ENCODE measurements at places on chromosomes 7 and 10.

GRCh38 chr10:112678581-112678980 lies 231.6 kb downstream of the VTI1A start:
- DNase-seq, result no peak

DNA sequence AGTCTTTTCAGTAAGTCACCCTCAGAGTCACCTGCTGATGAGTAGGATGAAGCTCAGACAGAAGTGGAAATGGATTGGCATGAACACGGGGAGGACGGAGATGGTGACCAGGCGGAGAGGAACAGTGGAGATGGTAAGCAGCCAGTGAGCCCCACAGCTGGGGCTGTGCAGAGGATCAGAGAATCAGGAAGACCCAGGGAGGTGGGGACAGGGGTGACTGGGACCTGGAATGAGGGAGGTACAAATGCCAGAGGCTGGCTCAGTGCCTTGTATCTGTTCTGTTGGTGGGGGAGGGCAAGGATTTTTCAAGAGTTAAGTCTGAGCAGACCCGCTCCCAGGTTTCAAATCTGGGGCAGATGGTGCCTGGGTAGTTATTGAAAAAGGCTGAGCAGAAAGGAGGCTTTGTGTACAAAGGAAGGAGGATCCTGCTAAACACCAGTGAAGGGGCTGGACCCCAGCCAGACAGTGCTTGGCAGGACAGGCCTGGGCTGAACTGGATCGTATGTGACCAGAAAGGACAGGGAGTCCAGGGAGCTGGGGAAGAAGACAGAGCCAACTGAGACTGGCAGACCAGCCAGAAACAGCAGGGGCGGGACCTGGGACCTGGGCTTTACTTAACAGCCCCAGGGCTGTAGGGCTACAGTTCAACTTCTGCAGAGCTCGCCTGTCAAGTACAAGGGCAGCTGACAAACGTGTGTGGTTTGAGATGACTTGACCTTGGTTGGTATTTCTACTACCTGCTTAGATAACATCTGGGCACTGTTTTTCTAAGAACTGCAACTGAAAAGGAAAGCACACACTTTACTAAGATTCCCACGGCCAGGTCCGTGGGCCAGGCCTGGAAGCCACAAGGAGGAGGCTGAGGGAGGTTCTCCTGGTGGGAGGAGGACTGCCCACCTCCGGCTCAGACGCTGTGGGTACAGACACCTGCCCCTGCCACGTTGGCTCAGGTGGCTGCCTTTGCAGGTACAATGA lies 13.2 kb upstream of the FRMPD2 start:
- DNase-seq, result no peak

DNA sequence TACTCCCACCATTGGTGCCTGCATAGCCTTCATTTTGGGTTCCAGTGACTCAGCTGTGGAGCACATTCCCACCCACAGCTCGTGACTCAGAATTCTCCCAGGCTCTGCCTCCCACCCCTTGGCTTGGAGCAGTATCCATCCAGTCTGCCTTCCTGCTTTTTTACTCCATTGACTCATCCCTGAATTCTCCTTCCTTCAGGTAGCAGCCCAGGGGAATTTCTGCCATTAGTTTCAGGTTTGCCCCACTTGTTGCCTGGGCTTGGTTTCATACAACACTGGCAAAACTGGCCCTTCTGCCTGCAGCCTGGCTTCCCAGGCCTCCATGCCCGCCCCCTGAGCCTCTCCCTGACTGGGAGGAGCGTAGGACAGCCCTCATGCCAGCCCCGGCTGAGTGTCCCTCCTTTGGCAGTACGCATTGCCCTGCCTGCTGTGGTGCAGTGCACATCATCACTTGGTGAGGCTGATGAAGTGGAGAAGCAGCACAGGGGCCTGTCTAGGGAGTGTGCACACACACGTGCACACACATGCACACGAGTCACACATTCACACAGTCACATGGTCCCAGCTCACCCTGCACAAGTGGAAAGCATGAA lies 55.0 kb downstream of the SNX10 start:
- no peak for DNase-seq

GRCh38 chr10:69479240-69480067 lies 28.2 kb downstream of the TSPAN15 start:
- peak; percentile 82 for DNase-seq

- DNase-seq, result no peak
Measured at GRCh38 chr10:66837990-66838389, 87.8 kb upstream of the LRRTM3 start.

GRCh38 chr7:22635349-22635748 lies 91.7 kb upstream of the IL6 start:
- no peak for DNase-seq

DNA sequence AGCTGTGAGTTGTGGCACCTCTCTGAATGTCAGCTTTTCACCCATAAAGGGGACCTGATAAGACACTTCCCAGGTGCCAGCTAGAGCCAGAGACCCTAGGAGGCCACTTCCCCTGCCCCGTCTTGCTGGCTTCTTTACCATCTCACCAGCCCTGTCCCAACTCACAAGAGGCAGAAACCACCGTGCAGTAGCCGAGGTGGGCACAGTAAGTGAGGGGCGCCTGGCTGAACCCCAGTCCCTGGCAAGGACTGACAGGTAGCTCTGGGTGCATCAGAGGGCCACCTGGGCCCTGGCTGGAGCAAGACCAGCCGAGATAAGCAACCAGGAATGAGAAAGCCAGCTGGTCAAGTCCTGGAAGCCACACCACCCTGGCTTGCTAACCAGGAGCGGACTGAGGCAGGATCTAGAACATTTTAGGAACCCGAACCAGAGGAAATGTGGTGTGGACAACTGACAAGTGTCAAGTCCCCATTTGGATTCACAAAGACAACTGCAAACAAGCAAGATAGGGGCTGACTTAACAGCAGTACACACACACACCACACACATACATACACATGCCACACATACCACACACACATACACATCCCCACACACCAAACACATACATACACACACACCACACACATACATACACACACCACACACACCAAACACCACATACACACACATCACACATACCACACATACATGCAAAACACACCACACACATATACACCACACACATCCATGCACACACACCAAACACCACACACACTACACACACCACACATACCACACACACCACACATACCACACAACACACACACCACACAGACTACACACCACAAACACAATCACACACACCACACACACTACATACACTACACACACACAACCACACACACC lies 20.8 kb downstream of the OGDHL start:
- no peak for DNase-seq

- no peak for DNase-seq
Measured at GRCh38 chr10:21969326-21970287, 33.9 kb downstream of the DNAJC1 start.

GRCh38 chr7:159068488-159068811 lies 76.2 kb downstream of the VIPR2 start:
- DNase-seq, result no peak

GRCh38 chr10:132519382-132520176 lies 18.0 kb upstream of the INPP5A start:
- DNase-seq, result no peak

GRCh38 chr10:23695825-23696420 lies 257.0 kb downstream of the OTUD1 start:
- DNase-seq, result no peak

- DNase-seq, result no peak
Measured at GRCh38 chr7:44971902-44972441, 6.8 kb downstream of the MYO1G start.

GRCh38 chr7:38367301-38367890 lies 94.0 kb upstream of the TARP start:
- DNase-seq, result no peak

All from cerebellar nuclear complex (tissue), 1 donor.